ENCODE measurements at places on chromosomes 3 and 15.

DNA sequence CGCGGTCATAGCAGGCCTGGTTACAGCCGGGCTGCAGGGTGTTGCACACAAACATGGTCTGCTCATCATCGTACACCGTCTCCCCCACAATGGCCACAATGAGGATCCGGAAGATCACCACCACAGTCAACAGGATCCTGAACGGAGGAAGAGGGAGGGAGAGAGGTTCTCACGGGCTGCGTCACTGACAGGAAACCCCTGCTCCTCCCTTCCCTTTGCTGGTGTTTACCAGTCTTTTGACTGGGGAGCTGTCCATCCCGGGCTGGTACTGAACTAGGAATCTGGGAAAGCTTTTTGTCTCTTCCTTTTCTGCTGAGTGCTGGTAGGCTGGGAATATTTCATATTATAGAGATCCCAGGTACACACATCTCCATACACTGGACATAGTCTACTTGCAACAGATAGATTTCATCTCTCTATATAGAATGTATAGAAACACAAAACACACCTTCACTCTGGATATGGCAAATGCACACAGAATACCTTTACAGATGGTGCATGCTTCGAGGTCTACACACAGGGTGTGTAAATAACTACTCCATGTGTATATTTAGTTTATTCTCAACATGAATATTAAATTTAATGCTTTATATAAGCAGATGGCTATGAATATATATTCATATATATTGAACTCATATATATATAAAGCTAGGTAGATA is 1.4 kb downstream of the GJD2 start:
- DNase-seq, result peak; percentile 14
- no peaks in the 10 kb centered on the region for H3K36me3 ChIP-seq

- H3K27me3 ChIP-seq, result no peaks in the 10 kb centered on the region
- no peak for DNase-seq
- no peak overlapping the region for H3K4me3 ChIP-seq
- no peaks in the 10 kb centered on the region for H3K36me3 ChIP-seq
- H3K27ac ChIP-seq, result no peak overlapping the region
- H3K4me1 ChIP-seq, result peaks cover 17% of the 10 kb centered on the region
These were observed 43.2 kb upstream of the PPP4R2 start for GRCh38 chr3:72953325-72953956.

GRCh38 chr3:101216710-101217465 is 103.5 kb downstream of the IMPG2 start:
- peaks cover 6% of the 10 kb centered on the region for H3K4me1 ChIP-seq
- peak; percentile 43 for DNase-seq
- no peak overlapping the region for H3K4me3 ChIP-seq
- H3K27me3 ChIP-seq, result no peaks in the 10 kb centered on the region

DNA sequence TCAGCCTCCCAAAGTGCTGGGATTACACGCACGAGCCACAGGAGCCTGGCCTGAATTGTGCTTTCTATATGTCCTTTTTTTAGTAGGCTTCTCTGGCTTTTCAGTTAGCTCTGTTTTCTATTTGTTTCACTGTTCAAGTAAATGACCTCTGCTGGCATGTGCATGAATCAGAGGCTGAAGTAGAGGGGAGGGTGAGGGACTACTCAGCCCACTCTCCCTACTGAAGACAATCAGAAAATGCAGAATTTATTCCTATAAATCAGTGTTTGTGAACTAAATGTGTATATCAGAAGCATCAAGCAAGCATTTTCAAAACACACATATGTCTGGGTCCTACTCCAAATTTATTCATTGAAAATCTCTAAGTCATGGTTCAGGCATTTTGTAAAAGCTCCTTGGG is 45.0 kb downstream of the ZMAT3 start:
- no peak for DNase-seq
- no peak overlapping the region for H3K4me3 ChIP-seq
- H3K27ac ChIP-seq, result no peak overlapping the region
- no peaks in the 10 kb centered on the region for H3K27me3 ChIP-seq
- no peaks in the 10 kb centered on the region for H3K4me1 ChIP-seq

- peaks cover 21% of the 10 kb centered on the region for H3K4me1 ChIP-seq
- no peak overlapping the region for H3K27ac ChIP-seq
- H3K27me3 ChIP-seq, result no peaks in the 10 kb centered on the region
These were observed 17.3 kb downstream of the MRPS11 start for GRCh38 chr15:88484682-88485331.

- no peak overlapping the region for H3K4me3 ChIP-seq
- peak overlapping the region; percentile 75 for H3K27ac ChIP-seq
- peaks cover 81% of the 10 kb centered on the region for H3K4me1 ChIP-seq
- no peaks in the 10 kb centered on the region for H3K36me3 ChIP-seq
- no peaks in the 10 kb centered on the region for H3K27me3 ChIP-seq
These were observed 70.6 kb downstream of the SMAD6 start for GRCh38 chr15:66772604-66773128.

GRCh38 chr15:96325541-96326327 is 4.8 kb upstream of the NR2F2 start:
- peaks cover 89% of the 10 kb centered on the region for H3K27me3 ChIP-seq
- DNase-seq, result no peak
- peak overlapping the region; percentile 96 for H3K27ac ChIP-seq
- H3K36me3 ChIP-seq, result no peaks in the 10 kb centered on the region
- peak overlapping the region; percentile 88 for H3K4me3 ChIP-seq

- H3K36me3 ChIP-seq, result peaks cover 11% of the 10 kb centered on the region
- peaks cover 100% of the 10 kb centered on the region for H3K4me1 ChIP-seq
- no peak overlapping the region for H3K4me3 ChIP-seq
- no peak for DNase-seq
- no peaks in the 10 kb centered on the region for H3K27me3 ChIP-seq
- H3K27ac ChIP-seq, result peak overlapping the region; percentile 38
These were observed 83.7 kb downstream of the TRAK1 start for GRCh38 chr3:42174679-42175385.

DNA sequence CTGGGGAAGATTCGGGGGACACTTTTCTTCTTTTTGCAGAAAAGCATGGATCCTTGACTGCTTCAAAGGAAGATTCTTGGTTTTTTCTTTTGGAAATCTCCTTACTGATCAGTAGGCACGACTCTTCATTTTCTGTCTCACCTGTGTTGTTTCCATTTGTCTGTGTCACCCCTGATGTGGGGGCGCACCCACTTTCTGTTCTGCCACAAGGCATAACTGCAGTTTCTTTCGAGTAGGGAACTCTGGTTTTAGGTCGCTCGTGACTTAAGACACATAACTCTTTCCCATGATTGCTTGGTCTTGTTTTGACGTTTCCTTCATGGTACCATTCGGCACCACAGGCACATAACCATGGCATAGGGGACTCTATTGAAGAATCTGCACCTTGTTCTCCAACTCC is 31.3 kb downstream of the RNF168 start:
- no peak overlapping the region for H3K27ac ChIP-seq
- DNase-seq, result no peak
- no peaks in the 10 kb centered on the region for H3K27me3 ChIP-seq
- no peak overlapping the region for H3K4me3 ChIP-seq
- H3K4me1 ChIP-seq, result peaks cover 5% of the 10 kb centered on the region

GRCh38 chr3:116140100-116140689 is 305.1 kb downstream of the LSAMP start:
- no peaks in the 10 kb centered on the region for H3K27me3 ChIP-seq
- H3K4me1 ChIP-seq, result peaks cover 4% of the 10 kb centered on the region
- no peaks in the 10 kb centered on the region for H3K36me3 ChIP-seq
- H3K27ac ChIP-seq, result no peak overlapping the region

DNA sequence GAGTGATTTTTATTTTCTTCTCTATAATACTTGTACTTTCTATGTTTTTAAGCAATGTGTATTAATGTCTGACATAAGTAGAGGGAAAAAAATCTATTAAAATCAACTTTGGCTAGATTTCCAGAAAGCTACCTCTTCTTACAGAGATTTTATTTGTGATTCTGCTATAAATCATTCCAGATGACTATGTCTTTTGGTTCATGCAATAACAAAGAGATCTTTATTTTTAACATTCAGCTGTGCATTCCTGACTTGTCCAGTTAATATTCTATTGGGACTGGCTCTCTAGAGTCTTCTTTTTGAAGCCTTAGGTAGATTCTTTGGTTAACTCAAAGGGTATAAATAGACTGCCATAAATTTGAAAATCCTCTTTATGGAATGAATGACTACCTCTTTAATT is 74.3 kb upstream of the ARPP21 start:
- DNase-seq, result no peak
- no peak overlapping the region for H3K4me3 ChIP-seq
- H3K36me3 ChIP-seq, result no peaks in the 10 kb centered on the region
- H3K4me1 ChIP-seq, result no peaks in the 10 kb centered on the region
- H3K27me3 ChIP-seq, result no peaks in the 10 kb centered on the region

GRCh38 chr3:45659661-45660566 is 29.3 kb upstream of the SACM1L start:
- H3K27ac ChIP-seq, result peak overlapping the region; percentile 3
- H3K36me3 ChIP-seq, result no peaks in the 10 kb centered on the region
- H3K4me3 ChIP-seq, result peak overlapping the region; percentile 36
- H3K27me3 ChIP-seq, result no peaks in the 10 kb centered on the region

- DNase-seq, result no peak
- H3K4me1 ChIP-seq, result peaks cover 41% of the 10 kb centered on the region
- no peaks in the 10 kb centered on the region for H3K27me3 ChIP-seq
- peak overlapping the region; percentile 87 for H3K27ac ChIP-seq
- no peak overlapping the region for H3K4me3 ChIP-seq
These were observed 68.8 kb upstream of the ABHD2 start for GRCh38 chr15:89019436-89019835.

DNA sequence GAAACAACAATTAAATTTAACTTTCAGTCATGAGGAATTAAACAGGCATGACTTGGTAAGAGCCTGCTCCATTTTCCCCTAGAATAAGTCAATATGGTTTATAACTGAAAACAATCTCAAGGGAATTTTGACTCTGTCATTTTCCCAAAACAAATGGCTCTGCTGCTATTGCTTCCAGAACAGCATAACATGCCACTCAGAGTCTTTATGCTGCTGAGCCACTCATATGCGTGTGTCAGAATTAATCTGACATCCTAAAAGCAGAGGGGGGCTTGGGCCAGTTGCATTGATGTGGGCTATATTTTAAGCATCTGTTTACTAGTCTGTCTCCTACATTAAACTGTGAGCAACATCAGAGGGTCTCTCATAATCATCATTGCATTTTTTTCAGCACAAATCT is 111.1 kb upstream of the ABI3BP start:
- no peaks in the 10 kb centered on the region for H3K27me3 ChIP-seq
- no peak overlapping the region for H3K27ac ChIP-seq
- no peak overlapping the region for H3K4me3 ChIP-seq
- H3K36me3 ChIP-seq, result no peaks in the 10 kb centered on the region
- no peak for DNase-seq

DNA sequence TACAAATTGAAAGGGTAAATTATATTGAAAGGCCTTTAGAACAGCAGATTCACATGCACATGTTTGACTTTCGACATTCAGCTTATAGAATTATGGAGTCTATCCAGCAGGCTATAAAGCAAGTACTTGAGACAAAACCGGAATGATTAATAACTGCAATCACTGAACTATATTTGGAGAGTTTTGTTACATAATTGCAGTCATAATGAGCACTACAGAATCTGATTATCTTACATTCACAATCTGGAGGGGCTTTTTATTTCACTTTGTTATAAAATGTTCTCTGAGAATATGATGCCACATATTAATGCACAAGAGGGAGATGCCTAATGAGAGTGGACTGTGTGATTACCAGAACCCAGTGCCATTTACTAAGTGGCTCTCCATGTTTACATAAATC is 64.3 kb downstream of the NSUN3 start:
- no peak overlapping the region for H3K27ac ChIP-seq
- peaks cover 36% of the 10 kb centered on the region for H3K36me3 ChIP-seq
- no peak for DNase-seq
- no peaks in the 10 kb centered on the region for H3K27me3 ChIP-seq

DNA sequence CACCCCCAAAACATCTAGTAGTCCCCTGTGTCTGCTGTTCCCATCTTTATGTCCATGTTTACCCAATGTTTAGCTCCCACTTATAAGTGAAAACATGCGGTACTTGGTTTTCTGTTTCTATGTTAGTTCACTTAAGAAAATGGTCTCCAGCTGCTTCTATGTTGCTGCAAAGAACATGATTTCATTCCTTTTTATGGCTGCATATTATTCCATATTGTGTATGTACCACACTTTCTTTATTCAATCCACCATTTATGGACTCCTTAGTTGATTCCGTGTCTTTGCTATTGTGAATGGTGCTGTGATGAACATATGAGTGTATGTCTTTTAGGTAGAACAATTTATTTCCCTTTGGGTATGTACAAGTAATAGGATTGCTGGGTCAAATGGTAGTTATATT is 51.2 kb downstream of the GRK7 start:
- DNase-seq, result no peak
- no peaks in the 10 kb centered on the region for H3K36me3 ChIP-seq
- H3K4me1 ChIP-seq, result no peaks in the 10 kb centered on the region
- no peak overlapping the region for H3K4me3 ChIP-seq

DNA sequence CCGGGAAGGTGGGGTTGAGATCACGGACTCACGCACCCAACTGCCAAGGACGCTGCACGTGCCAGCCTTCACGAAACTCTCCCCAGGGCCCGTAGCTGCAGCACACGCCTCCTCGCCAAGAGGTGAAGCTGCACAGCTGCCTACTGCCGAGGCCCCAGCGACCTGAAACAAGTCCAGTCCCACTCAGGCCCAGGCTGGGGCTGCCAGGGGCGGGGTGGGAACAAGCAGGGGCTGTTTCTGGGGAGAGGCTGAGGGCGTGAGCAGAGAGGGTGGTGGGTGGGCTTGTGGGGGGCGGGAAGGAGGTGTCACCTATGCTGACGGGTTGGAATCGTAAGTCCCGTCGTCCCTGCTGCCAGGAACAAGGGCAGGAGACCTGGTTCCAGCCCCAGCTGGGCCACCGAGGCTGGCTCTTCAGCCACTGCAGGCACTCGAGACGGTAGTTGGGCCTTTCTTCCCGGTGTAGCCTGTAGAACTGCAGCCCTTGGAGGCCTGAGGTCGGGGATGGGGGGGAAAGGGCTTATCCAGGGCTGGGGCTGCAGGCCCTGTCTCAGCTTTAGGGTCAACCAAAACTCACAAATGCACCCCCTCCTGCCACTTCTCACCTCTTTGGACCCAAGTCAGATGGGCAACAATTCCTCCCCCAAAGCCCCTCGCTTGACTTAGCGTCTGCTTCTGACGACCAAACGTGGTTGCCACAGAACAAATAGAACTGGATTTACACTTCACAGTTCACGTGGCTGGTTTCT is 44.4 kb downstream of the MUC20 start:
- no peak for DNase-seq
- no peak overlapping the region for H3K4me3 ChIP-seq

GRCh38 chr3:65342084-65342683 is 654.4 kb upstream of the ADAMTS9 start:
- no peaks in the 10 kb centered on the region for H3K36me3 ChIP-seq
- peaks cover 13% of the 10 kb centered on the region for H3K4me1 ChIP-seq
- no peaks in the 10 kb centered on the region for H3K27me3 ChIP-seq
- H3K4me3 ChIP-seq, result no peak overlapping the region
- DNase-seq, result peak; percentile 29
- H3K27ac ChIP-seq, result no peak overlapping the region

DNA sequence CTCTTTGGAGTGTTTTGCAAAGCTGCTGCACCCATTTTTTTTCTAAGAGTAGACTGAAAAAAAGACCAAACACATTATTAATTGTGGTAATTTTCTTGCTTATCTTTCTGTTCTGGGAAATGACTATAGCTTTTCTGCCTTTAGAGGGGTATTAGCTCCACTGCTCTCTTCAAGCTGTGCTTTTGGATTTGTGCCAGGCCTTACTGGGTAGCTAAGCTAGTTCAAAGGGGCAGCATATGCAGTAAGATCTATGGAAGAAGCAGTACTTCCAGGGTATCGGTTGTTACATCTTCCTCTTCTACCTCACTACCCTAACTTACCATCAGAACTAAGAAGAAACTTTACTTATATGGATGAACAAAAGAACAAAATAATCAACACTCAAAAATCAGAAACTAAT is 28.7 kb upstream of the ARIH1 start:
- H3K27me3 ChIP-seq, result no peaks in the 10 kb centered on the region
- H3K36me3 ChIP-seq, result no peaks in the 10 kb centered on the region
- no peak overlapping the region for H3K27ac ChIP-seq
- DNase-seq, result no peak
- no peaks in the 10 kb centered on the region for H3K4me1 ChIP-seq
- no peak overlapping the region for H3K4me3 ChIP-seq
